Stimulated activated naive CD4-positive, alpha-beta T cell treated with Interleukin-2 at 50 U/mL for 16 hours (primary cell): ENCODE measurements at places on chromosomes 16 and 17.

DNA sequence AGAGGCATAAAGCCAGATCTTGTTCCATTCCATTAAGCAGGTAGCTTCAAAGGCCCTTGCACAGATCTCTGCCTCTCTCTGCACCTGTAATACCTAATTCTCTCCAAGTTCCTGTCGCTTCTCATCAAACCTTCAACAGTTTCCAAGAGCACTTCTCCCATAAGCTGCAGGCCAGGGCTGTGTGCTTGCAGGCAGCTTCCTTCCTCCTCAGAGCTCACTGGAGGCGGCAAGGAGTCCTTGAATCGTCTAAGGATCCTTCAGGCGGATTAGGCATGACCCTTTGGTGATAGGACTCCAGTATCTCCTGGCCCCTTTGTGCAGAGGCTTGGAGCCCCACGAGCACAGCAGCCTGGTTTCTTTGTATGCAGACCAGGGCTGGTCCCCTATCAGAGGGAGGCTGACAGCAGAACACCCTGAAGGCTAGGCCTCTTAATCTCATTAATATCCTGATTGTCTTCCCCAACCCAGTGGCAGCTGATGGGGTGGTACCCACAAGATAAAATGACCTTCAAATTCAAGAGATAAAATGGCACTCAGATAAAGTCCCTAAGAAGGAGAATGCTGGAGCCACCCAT lies 19.8 kb downstream of the HNF1B start:
- no peak for DNase-seq

- DNase-seq: no peak
Observed at GRCh38 chr17:305090-305976, 47.3 kb downstream of the RPH3AL start.

DNA sequence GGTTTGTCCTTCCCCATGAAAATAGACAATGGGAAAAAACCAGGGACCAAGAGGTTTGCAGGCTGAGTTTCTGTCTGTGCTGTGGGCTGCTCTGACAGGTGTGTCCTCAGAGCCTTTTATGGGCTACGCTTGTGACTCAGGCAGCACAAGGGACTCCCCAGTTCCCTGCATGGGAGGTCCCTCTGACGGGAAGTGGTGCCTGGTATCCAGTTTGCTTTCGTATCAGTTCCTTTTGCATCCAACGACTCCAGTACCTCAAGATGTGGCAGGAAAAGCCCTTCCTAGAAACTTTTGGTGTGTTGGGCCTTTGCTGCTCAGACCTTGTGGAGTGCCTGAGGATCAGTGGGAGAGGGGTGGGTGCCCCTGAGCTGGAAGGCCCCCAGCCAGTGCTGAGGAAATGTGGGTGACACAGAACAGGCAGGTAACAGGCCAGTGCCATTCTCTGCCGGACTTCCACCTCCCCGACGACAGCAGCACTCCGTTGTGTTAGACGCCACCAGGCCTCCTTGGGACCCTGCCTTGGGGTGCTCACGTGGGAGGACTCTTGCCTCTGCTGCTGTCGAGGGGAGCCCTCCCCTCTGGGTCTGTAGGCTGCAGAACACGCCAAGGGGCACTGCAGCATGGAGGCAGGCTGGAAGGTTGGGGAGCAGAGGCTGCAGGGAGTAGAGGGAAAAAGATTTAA lies 38.4 kb upstream of the IRF8 start:
- no peak for DNase-seq

DNA sequence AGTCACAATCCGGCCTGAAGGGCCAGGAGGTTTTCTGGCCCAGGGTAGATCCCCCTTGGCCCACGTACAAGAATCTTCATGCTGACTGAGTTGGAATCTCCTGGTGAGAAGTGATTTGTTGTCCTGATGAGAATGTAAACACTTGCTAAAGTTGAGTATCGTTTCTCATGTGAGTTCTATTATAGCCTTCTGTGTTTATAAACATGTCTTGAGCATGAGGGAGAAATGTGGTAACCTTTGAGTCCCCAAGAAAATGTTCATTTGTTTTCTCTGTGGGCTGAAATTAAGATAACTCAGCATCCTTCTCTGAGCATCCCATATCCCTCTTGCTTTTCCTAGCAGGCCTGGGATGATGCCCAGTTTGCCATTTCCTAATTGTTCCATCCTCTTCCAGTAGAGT lies 204.8 kb downstream of the FTO start:
- no peak for DNase-seq

DNA sequence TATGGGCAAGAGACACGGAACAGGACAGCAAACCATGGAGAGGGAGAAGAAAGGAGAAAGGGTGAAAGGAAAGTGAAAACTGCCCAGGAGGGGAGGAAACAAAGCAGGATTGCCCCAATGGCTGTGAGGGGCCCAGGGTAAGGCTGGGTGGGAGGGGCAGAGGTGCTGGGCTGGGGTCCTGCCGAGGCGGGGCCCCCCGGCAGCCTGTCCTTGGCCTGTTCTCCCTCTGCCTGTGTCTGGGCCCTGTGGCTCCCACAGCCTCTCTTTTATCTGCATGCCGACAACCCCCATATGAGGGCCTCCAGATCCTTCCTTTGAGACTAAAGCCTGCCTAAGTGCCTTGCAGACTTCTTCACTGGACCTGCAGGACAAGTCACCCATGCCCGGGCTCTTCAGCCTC lies 15.5 kb downstream of the ZNHIT3 start:
- no peak for DNase-seq

DNA sequence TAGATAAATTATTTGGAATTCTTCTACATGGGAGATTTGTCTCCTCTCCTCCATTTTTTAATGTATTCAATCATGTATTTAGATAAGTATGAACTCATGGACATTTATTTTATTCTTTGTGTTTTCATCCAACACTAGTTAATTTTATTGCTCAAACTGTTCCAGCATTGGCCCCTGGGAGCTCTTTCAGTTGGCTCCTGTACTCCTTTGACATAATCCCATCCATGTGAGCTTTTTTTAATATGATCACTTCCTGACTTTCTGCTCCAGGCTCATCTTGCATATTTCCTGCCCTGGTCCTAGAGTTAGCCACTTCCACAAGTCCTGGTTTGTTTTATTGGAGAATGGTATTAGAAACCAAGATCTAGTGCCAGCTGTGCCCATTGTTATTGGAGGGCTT lies 419.0 kb upstream of the CDH11 start:
- DNase-seq: no peak

DNA sequence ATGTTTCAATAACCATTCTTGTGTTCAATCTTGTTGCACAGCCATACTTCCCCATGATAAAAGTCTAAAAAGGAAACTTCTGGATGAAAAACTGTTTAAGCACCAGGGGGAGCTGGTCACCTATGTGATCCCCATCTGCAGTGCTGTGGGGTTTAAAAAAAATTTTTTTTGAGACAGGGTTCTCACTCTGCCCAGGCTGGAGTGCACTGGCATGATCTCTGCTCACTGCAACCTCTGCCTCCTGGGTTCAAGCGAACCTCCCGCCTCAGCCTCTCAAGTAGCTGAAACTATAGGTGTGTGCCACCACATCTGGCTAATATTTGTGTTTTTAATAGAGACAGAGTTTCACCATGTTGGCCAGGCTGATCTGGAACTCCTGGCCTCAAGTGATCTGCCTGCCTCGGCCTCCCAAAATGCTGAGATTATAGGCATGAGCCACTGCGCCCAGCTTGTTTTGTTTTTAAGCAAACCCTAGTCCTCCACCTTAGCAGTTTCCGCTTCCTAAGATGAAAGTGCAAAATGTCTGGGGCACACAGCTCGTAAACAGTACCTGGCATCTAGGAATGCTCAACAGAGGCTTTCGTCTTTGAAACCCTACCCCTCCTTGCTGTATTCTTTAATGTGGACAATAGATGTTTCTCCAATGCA lies 25.4 kb downstream of the DNAJA2 start:
- peak; percentile 17 for DNase-seq

GRCh38 chr16:84455031-84455430 lies 49.4 kb downstream of the MEAK7 start:
- no peak for DNase-seq

GRCh38 chr17:17391668-17392370 lies 85.0 kb upstream of the MED9 start:
- DNase-seq: peak; percentile 59

DNA sequence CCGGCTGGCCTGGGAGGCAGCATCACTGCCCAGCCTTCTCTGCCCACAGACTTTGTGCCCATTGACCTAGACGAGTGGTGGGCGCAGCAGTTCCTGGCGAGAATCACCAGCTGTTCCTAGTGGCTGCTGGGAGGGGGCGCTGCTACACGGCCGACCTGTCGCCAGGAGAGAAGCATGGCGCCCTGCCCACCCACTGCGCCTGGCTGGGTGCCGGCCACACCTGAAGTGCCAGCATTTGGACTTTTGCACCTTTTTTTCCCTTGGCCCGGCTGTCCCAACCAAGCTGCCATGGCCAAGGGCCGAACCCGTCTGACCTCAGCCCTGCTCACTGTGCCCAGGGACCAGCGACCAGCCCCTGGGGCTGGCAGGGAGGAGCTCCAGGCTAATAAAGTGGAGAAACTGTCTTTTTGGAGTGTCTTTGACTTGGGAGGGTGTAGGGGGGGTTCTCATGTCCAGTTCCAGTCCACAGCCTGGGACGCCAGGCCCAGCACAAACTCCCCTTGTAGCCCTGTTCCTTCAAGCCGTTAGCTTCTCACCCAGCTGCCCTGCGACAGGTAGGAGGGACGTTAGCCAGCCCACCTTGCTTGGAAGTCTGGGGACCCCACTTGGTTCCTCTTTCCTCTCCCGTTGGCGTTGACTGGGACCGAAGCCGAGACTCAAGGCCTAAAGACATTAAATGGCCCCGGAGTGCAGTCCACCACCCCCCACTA lies 939 bp upstream of the WDR90 start:
- peak; percentile 46 for DNase-seq

DNA sequence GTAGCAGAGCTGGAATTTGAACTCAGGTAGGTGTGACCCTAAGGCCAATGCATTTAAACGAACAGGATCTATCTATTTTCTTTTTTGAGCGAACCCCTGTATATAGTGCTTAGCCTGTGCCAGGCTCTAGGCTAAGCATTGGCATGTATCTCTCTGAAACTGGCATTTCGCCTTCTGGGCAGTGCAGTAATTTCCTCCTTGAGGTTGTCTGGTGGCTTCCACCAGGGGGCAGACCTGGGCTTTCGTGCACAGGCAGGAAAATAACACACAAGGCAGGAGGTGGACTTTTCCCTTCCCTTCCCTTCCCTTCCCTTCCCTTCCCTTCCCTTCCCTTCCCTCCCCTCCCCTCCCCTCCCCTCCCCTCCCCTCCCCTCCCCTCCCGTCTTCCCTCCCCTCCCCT lies 34.4 kb upstream of the PRKCB start:
- DNase-seq: peak; percentile 65
